Right lung (tissue), 10 donors: ENCODE measurements at places on chromosomes 2 and 18. TPM values are rescaled to one million over a fixed set of nuclear protein-coding genes. Genes with fewer than 3 reads are reported as not detected.

PDE1A gene
- polyA plus RNA-seq, result 14.8 TPM

CFC1 gene
- polyA plus RNA-seq, result 6.2 TPM

UNC80 gene
- 1.9 TPM for polyA plus RNA-seq

KCNG3 gene
- 0.18 TPM for polyA plus RNA-seq

HRH4 gene
- 0.08 TPM for polyA plus RNA-seq

SOWAHC gene
- polyA plus RNA-seq, result 10.2 TPM

LOXHD1 gene
- 0.70 TPM for polyA plus RNA-seq

NTSR2 gene
- not detected for polyA plus RNA-seq

MYL1 gene
- polyA plus RNA-seq, result not detected

CPLX4 gene
- polyA plus RNA-seq, result not detected

SPRED2 gene
- 33.4 TPM for polyA plus RNA-seq

LIMS2 gene
- 25.1 TPM for polyA plus RNA-seq

MAP3K20 gene
- 42.9 TPM for polyA plus RNA-seq

UGT1A5 gene
- not detected for polyA plus RNA-seq

TUBA3D gene
- 1.3 TPM for polyA plus RNA-seq

UGT1A10 gene
- not detected for polyA plus RNA-seq

SRD5A2 gene
- polyA plus RNA-seq, result 0.05 TPM

TBR1 gene
- 0.04 TPM for polyA plus RNA-seq

TOGARAM2 gene
- polyA plus RNA-seq, result 4.1 TPM

ABCA12 gene
- polyA plus RNA-seq, result 0.11 TPM

CYP26B1 gene
- 5.5 TPM for polyA plus RNA-seq

RAD51AP2 gene
- polyA plus RNA-seq, result 0.38 TPM

AKAIN1 gene
- not detected for polyA plus RNA-seq
